ENCODE measurements at places on chromosomes 6 and 20. TPM values are rescaled to one million over a fixed set of nuclear protein-coding genes. Genes with fewer than 3 reads are reported as not detected.

The CYP21A2 gene
- 1.2 TPM for total RNA-seq

GRCh38 chr20:48586730-48587129 is 241.1 kb downstream of the PREX1 start:
- no peak for DNase-seq

GRCh38 chr20:24797745-24798655 is 151.1 kb upstream of the CST7 start:
- no peak for DNase-seq

DNA sequence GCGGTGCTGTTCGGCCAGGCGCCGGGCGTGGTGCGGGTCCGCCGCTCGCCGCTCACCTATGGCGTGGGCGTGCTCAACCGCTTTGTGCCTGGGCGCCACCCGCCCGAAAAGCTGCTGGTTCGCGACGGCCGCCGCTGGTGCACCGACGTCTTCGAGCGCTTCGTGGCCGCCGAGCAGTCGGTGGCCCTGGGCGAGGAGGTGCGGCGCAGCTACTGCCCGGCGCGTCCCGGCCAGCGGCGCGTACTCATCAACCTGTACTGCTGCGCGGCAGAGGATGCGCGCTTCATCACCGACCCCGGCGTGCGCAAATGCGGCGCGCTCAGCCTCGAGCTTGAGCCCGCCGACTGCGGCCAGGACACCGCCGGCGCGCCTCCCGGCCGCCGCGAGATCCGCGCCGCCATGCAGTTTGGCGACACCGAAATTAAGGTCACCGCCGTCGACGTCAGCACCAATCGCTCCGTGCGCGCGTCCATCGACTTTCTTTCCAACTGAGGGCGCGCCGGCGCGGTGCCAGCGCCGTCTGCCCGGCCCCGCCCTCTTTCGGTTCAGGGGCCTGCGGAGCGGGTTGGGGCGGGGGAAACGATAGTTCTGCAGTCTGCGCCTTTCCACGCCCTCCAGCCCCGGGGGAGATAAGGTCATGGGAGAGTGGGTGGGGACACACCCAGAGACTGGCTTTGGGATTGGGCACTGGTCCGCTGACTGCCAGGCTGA is 15.7 kb downstream of the ADISSP start:
- DNase-seq: peak; percentile 30

DNA sequence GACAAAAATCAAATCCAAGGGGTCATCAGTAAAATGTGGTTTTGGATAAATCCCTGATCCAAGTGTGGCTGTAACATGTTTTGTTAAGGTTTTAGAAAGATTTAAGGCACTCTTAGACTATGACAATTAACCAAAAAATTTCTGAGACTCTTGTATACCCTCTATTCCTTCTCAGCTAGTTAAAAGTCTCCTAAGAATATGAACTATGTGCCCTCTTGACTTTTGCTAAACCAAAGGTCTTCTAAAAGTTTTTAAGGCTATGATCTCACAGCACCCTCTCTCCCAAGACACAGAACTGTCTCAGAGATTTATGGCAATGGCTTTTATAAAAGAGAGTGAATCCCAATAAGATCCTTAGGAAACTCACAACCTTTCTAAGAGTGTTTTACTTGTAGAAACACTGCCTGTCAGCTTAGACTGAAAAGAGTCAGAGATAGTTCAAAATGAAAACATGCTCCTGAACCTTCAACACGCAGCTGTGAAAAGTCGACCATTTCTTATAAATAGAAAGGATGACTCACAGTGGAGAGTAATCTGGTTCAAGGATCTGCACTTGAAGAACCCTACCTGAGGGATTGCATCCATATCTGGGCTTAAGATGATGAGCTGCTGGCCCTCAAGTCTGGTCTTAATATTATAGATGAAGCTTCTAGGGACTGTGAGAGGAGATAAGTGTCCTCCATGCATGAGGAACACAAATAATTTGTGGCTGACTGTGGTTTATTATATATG is 388.4 kb upstream of the GJE1 start:
- no peak for DNase-seq

The LPIN3 gene
- total RNA-seq: 302 TPM

DNA sequence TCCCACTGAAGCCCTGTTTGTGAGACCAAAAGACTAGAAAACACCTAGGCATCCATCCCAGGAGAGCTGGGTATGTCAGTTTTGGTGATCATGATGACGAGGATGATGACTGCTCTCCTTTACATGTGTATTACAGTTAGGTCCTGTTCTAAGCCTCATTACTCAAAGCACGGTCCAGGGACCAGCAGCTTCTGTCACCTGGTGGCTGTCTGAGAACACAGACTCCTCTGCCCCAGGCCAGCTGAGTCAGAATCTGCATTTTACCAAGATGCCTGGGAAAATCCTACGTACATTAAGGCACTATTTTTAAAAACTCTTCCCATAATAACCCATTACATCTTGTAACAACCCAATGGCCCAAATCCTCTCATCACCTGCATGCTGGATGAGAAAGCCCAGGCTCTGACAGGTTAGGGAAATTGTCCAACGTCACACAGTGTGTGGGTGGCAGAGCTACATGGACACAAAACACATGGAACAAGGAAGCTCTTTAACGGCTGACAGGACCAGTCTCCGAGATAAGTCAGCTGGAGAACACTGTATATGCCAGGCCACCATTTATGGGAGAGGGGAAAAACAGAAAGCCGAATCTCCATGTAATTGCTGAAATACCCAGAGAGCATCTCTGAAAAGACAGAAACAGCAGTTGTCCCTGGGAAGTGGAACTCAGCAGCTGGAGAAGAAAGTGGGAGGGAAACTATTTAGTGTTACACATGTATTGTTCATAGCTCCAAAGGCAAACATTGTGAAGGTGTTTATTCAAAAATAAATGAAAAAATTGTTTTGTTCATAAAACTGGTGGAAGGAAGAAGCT is 65.4 kb downstream of the BMP7 start:
- DNase-seq: no peak

The KIF13A gene
- total RNA-seq: 39.6 TPM

DNA sequence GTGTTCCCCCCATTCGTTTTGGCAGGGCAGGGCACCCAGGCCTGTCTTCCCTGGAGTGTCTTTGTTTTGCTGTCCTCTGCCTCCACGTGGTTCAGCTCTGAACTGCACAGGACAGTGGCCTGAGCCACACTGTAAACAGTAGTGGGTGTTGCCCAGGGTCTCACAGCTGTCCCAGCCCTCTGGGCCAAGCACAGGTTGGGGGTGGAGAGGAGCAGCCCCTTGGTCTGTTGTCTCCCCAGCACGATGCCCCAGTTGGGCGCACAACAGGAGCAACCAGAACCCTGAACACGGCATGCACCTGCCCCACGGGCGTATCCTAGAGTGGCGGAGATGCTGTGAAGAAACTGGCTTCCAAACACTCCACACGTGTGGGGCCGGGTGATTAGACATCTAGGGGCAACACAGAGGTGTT is 14.4 kb downstream of the CCDC167 start:
- peak; percentile 43 for DNase-seq

DNA sequence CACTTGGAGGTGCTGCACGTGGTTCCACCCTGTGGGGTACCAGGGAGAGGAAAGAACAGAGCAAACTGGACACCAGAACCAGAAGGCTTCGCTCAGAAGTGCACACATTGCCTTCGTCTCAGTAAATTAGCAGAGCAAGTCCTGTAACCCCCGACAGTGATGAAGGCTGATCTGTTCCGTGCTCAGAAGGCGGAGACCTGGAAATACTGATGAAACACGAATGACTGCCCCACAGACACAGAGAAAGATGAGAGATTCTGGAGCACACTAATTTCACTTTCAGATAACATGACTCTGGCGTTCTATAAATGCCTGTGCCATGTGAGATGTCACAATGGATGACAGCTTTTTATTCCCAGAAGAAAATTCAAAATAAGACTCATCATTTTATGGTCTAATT is 44.2 kb upstream of the CCR6 start:
- DNase-seq: no peak

DNA sequence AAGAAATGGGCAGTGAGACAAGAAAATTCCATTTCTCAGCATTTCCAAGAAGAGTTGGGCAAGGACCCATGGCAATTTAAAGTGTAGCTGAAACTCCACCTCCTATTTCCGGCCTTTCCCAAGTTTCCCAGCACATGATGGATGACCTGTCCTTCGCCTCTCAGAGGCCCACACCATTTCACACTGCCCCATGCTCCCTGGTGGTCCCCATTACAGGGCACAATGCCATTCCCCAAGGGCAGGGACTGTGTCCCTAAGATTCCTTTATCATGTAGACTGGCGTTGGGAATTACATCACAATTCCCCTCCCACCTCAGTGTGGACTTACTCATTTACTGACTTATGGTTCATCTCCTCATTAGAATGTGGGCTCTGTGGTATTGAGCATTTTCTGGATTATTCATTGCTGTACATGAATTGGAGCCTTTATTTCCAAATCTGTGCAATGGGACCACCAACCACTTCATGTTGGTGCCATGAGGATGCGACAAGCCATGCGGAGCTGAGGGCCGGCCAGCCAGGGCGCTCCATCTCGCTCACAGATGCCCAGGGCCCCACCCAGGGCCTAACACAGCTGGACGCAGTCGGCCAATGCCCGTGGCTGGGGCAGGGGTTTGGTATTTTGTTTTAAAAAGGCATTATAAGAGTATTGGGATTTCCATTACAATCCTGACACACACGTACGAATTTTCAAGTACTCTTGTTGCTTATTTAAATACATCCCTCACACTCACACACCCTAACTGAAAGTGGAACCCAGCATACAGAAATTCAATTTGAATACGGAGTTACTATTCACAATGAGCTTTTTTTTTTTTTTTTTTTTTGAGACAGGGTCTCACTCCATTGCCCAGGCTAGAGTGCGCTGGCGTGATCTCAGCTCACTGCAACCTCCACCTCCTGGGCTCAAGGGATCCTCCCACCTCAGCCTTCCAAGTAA is 5.4 kb downstream of the ACSS1 start:
- DNase-seq: peak; percentile 47

The AARS2 gene
- total RNA-seq: 37.3 TPM

The DUSP15 gene
- total RNA-seq: 2.3 TPM

GRCh38 chr20:17772005-17772343 is 72.2 kb downstream of the BANF2 start:
- no peak for DNase-seq

DNA sequence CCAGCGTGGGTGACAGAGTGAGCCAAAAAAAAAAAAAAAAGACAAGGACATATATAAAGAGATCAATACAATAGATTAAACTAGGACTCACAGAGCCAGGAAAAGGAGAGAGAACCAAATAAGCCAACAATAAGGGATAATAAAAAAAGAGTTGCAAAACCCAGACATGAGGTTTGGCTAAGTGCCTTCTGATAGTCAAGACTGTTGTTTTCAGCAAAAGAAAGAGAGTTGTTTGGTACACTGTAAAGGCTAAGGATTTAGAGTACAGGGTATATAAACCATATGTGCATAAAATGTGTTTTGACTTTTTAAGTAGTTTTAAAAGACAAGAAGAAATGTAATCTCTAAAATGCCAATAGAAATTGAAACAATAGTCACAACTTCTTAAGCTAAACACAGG is 42.8 kb downstream of the RPF2 start:
- no peak for DNase-seq

The ANGPT4 gene
- not detected for total RNA-seq

The SLC17A2 gene
- not detected for total RNA-seq

DNA sequence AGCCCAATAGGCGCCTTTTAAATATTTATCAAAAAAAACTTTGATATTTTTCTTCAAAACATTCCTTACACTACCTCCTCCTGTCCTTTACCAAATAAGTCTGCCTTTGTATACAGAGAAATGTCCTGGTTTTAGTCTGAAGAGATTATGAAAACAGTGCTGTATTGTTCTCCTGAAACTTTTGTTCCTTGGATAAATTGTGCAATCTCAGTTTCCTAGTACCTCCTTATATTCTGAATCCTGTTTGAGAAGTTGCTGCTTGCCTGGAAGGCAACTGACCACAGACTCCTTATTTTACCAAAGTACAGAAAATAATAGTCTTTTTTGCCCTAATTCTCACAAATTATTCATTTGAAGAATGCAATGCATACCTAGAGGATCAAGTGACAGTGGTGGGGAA is 349.5 kb downstream of the EPHA7 start:
- DNase-seq: no peak

- no peak for DNase-seq
These were observed 17.4 kb upstream of the EEF1A1 start for GRCh38 chr6:73538116-73538779.

DNA sequence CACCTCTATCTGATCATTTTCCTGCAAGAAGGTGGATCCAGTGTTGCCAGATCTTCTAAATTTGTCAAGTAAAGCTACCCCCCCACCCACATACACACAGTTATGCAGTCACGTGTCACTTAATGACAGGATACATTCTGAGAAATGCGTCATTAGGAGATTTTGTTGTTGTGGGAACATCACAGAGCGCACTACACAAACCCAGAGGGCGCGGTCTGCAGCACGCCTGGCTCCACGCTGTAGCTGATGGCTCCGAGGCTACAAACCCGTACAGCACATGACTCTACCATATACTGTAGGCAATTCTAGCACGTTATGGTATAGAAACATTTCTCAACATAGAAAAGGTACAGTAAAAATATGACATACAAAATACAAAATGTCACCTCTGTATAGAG is 126.9 kb downstream of the SYCP2 start:
- DNase-seq: no peak

DNA sequence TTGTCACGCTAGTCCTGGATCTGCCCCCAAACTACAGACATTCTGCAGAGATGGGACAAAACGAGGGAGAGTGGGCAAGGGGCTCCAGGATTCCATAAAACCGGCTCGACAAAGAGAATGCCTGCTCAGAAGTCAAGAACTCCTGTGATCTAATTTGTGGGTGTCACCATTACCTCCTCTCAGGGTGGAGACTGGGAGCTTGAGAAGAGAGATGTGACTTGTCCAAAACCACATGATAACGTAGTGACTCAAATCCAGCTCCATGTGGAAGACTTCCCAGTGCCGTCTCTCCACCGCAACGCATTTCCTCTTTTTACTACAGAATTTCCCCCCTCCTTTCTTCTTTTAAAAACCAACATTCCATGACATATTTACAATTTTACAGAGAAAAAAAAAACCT is 44.3 kb downstream of the TRERF1 start:
- no peak for DNase-seq

DNA sequence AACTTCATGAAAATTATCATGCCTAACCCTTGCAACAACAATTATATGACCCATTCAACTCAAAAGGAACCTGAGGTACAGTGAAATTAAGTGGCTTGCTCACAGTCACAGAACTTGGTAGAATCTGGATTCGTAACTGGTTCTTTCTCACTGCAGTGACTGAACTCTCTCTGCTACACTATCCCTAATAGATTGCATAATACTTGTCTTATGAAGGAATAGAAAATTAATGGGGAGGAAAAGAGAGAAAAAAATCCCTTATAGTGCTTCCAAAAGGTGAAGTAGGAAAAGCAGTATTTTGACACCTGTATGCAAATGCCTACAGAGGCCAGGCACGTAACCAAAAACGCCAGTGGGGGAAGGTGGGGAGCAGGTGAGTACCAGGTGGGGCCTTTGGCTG is 186.6 kb downstream of the LY86 start:
- no peak for DNase-seq

GRCh38 chr6:26152226-26153101 is 65.2 kb downstream of the HFE start:
- no peak for DNase-seq

The ACOT13 gene
- total RNA-seq: 10.5 TPM

The PLCB1 gene
- total RNA-seq: 28.1 TPM
